ENCODE measurements at places on chromosomes 2 and 18.

DNA sequence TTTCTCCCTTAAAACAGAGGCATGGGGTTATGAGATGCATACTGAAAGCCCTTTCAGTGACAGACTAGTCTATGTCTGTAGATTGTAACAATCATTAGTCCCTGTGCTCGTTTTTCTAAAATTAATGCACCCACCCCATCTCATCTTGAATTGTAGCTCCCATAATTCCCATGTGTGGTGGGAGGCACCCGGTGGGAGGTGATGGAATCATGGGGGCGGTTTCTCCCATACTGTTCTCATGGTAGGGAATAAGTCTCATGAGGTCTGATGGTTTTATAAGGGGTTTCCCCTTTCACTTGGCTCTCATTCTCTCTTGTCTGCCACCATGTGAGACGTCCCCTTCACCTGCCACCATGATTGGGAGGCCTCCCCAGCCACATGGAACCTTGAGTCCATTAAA, 100.9 kb downstream of the AP1S3 start:
- no peak for DNase-seq

DNA sequence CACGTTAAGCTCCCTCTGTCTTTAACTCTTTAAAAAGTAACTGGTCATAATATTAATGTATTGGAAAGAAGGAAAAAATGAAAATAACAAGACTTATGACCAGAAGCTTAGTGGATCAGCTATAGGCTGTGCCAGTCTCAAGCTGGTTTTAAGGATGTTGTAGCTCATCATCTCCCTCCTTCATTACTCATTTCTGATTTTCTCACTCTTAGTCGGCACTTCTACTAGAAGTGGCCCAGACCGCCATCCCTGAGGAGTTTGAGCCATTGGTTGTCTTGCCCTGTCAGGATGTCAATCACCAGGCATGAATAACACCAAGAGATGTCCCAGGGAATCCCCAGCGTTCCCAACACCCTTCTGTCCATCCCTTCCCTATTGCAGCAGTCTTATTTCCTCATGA, 151.5 kb downstream of the ASXL3 start:
- no peak for DNase-seq

- DNase-seq = no peak
These were observed 34.9 kb upstream of the CYP26B1 start for GRCh38 chr2:72182547-72182946.

DNA sequence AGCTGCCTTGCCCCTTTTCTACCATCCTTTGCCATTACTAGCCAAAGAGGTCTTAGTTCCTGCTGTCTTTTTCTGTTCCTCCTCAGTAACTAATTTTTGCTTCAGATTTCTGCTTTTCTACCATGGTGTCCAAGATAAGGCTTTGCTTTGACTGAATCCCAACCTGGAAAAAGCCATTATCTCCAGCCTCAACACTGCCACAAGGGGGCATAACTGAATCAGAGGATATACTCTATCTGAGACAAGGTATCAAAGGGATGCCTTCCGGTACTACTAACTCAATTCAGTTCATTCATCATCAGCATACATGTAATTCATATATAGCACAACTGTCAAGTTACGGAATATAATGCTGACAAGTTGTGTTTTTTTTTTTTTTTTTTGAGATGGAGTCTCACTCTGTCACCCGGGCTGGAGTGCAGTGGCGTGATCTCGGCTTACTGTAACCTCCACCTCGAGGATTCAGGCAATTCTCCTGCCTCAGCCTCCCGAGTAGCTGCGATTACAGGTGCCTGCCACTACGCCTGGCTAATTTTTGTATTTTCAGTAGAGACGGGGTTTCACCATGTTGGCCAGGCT, 11.4 kb downstream of the OSGEPL1 start:
- no peak for DNase-seq

DNA sequence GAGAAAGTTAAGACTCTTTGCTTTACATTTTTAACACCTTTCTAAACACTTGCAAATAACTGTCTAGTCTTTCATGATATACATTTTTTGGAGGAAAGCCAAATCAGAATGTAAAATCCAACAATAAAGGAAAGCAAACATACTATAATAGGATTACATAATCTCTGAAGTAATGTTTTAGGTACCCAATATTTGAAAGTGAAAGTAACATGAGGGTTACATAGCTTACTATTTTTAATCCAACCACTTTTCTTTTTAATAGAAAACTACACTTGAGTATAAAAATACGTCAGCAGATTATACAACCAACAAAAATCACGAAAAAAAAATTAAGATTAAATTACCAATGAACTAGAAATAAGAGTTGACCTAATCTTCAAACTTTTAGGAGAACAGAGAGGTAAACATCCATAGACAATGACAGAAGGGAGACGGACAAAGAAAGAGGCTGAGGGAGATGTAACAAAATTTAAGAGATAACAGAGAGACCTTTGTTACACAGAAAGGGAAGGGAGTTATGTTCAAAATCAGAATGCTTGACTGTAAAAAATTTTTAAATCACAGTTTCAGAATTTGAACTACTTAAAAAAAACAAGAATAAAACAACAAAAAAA, 150.0 kb downstream of the IKZF2 start:
- DNase-seq = no peak

DNA sequence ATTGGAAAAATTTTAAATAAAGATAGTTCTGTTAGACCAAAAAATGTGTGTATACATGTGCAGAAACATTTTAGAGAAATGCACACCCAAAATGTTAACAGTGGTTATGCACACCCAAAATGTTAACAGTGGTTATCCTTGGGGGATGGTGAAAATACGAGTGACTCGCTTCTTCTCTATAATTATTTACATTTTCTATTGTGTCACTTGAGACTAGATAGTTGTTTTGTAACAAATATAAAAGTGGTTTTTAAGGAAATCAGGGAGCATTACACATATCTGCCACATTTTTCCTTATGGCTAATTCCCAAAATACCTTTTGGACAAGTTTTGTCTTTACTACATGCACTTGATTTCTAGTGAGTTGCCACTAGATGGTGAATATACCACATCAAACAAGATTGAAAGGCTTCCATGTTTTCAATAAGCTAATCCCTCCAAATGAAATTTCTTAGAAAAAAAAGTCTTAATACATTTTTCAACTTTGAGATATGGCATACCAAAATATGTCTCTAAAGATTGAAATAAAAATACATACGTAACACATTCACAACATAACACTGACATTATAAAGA, 9.0 kb upstream of the HIBCH start:
- no peak for DNase-seq

GRCh38 chr2:224407241-224407701, 5.4 kb upstream of the FAM124B start:
- no peak for DNase-seq

GRCh38 chr18:58638441-58638840, 9.6 kb upstream of the ALPK2 start:
- no peak for DNase-seq

- DNase-seq = no peak
These were observed 415.8 kb upstream of the DSEL start for GRCh38 chr18:67932271-67932670.

DNA sequence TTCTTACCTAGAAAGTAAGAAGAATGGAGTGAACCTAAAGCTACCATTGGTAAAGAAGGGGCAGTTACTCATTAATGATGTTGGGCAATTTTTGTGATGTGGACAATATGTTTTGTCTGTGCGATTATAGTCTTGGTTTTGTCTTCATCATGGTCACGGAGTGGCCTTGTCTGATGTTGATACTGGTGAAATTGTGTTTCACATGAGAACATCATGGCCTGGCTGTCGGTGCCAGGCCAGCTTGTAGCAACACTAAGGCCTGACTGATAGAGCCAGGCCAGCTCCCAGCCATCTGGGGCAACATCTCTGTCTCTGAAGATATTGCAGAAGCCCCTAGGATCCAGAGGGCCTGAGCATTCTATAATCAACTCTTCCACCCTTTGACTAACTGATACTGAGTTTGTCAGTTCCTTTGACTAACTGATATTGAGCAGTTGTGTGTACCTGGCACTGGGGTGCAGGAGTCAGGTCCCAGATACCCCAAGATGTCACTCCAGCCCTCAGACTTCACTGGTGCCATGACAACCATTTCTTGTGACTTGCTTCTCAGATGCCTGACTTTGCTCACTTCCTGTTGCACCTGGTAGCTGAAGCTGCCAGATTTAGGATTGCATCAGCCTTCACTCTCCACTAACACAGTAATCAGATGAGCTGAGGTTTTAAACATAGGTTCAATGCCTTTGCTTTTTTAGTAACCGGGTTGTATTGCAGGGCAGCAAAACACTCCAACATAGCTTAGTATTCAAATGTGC, 62.5 kb downstream of the RPIA start:
- no peak for DNase-seq

DNA sequence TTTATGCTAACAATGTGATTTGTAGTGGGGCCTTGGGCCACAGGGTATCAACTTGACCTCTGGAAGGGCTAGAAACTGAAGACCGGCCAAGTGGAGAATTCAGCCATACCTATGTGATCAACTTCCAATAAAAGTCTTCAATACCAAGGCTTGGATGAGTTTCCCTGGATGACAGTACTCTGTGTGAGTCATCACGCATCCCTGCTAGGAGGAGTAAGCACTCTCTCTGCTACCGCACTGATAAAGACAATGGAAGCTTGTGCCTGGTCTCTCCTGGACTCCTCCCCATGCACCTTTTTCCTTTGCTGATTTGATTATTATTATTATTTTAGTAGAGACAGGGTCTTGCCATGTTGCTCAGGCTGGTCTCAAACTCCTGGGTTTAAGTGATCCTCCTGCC, 58.1 kb downstream of the SKA1 start:
- no peak for DNase-seq

- DNase-seq = no peak
These were observed 205.0 kb upstream of the ZNF521 start for GRCh38 chr18:25557011-25557410.

DNA sequence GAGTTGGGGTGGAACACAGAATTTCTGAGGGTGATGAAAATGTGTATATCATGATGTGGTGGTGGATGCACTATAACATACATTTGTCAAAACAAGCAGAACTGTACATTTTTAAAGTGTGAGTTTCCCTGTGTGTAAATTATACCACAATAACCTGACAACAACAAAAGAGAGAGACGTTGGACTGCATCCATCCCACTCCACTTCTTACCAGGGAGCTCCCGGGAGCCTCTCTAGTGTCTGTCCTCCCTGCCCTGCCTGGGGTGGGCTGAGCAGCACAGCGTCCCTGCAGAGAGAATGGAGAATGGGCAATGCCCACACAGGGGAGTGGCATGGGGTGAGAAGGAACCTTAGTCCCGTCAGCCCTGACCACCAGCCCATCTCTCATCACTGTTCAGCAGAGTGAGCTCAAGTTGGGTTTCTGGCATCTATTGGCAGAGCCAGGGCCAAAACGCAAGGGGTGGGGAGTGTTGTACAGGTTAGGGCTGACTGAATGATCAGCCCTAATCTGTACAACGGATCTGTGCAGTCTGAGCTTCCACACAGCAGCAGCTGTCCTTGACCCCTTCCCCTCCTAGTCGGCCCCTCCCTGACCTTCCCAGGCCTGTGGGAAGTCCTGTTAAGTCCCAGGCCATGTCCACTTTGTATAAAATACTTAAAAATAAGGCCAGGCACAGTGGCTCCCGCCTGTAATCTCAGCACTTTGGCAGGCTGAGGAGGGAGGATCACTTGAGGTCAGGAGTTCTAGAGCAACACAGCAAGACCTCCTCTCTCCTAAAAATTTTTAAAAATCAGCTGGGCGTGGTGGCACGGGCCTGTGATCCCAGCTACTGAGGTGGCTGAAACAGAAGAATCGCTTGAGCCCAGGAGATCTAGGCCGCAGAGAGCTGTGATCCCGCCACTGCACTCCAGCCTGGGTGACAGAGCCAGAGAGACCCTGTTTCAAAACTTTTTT, 3.3 kb upstream of the PROC start:
- DNase-seq = no peak

- DNase-seq = no peak
These were observed 73.7 kb upstream of the MSTN start for GRCh38 chr2:190136259-190136658.

DNA sequence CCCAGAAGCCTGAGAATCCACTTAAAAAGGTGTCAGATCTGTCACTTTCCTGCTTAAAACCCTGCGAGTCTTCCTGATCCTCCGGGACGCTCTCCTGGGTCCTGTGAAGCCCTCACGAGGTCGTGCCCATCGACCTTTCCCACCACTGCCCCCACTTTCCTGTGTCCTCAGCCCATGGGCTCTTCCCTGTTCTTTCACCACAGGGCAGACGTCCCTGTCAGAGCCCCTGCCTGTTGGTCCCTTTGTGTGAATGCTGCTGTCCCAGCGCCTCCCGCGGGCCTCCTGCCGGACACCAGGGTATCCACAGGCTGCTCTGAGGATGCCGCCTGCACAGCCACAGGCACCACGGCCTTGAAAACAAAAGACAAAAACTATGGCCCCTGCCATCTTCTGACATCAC, 125.6 kb downstream of the TMEM18 start:
- no peak for DNase-seq

DNA sequence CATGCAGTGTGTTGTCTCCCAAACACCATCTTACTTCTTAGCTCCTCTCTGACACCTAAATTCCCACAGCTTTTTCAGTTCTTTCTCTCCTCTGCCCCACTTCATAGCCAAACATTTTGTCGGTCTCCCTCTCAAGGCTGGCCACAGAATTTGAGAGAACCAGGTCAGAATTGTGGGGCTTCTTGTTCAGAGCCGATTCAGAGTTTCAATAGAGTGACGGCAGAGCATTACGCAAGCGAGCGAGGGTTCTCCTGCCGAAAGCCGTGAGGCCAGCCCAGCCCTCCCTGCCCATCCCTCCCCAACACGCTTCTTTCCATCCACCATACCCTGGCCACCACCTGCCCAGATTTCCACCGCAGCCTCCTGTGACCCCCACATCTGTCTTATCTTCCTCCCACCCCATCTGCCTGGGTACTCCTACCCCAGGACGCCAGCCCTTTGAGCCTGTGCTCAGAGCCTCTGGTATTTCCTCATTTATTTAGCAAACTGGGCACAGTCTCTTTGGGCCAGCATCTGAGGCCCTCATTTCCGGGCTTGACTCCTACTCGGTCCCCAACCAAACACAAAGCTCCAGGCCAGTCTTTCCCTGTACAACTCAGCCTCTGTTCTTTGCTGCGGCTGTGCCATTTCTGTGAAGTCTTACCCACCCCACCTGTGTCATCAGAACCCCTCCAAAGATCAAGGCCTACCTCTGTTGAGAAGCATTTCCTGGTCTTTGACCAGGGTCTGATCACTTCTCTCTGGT, 70.0 kb upstream of the MAP4K4 start:
- DNase-seq = no peak

GRCh38 chr2:83860320-83860719, 598.8 kb downstream of the SUCLG1 start:
- DNase-seq = no peak

DNA sequence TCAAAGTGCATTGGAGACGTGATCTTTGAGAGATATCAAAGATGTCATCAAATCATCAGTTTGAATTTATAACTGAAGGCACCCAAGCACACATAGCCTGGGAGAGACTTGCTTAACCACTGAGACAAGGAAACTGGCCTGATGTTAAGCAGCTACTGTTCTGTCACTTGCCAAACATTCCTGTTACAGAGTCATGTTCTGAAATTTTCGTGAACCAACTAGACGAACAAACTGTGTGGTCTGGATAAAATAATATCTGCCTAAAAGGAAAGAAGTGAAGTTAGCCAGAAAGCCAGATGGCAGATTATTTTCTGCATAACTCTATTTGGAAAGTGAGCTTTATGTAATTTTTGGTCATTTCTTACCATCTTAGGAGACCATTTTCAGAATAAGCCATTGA, 51.4 kb downstream of the SPATS2L start:
- DNase-seq = no peak

GRCh38 chr2:237060534-237061312, 25.0 kb upstream of the COPS8 start:
- DNase-seq = peak; percentile 16

Measured in AG04449 (cell line).